ENCODE measurements at places on chromosomes 16 and 17. TPM values are rescaled to one million over a fixed set of nuclear protein-coding genes. Genes with fewer than 3 reads are reported as not detected.

GRCh38 chr16:17529982-17530760, 59.4 kb upstream of the XYLT1 start:
- no peaks in the 10 kb centered on the region for H3K36me3 ChIP-seq
- peaks cover 5% of the 10 kb centered on the region for H3K27me3 ChIP-seq
- peak overlapping the region; percentile 82 for H3K4me3 ChIP-seq
- H3K4me1 ChIP-seq, result peaks cover 13% of the 10 kb centered on the region
- peak overlapping the region; percentile 38 for H3K27ac ChIP-seq
- DNase-seq, result no peak

GRCh38 chr16:88685156-88686061, 898 bp downstream of the SNAI3 start:
- DNase-seq, result no peak
- H3K27ac ChIP-seq, result no peak overlapping the region
- no peaks in the 10 kb centered on the region for H3K27me3 ChIP-seq
- H3K36me3 ChIP-seq, result no peaks in the 10 kb centered on the region

- peaks cover 5% of the 10 kb centered on the region for H3K36me3 ChIP-seq
- H3K27me3 ChIP-seq, result peaks cover 20% of the 10 kb centered on the region
- DNase-seq, result no peak
- H3K4me1 ChIP-seq, result no peaks in the 10 kb centered on the region
Observed at GRCh38 chr17:66817750-66818149, 17.2 kb upstream of the CACNG5 start.

- no peak overlapping the region for H3K27ac ChIP-seq
- H3K36me3 ChIP-seq, result peaks cover 5% of the 10 kb centered on the region
- no peaks in the 10 kb centered on the region for H3K27me3 ChIP-seq
- H3K4me3 ChIP-seq, result no peak overlapping the region
- peaks cover 9% of the 10 kb centered on the region for H3K4me1 ChIP-seq
- no peak for DNase-seq
Observed at GRCh38 chr16:69906838-69907401, 44.2 kb upstream of the CLEC18A start.

DNA sequence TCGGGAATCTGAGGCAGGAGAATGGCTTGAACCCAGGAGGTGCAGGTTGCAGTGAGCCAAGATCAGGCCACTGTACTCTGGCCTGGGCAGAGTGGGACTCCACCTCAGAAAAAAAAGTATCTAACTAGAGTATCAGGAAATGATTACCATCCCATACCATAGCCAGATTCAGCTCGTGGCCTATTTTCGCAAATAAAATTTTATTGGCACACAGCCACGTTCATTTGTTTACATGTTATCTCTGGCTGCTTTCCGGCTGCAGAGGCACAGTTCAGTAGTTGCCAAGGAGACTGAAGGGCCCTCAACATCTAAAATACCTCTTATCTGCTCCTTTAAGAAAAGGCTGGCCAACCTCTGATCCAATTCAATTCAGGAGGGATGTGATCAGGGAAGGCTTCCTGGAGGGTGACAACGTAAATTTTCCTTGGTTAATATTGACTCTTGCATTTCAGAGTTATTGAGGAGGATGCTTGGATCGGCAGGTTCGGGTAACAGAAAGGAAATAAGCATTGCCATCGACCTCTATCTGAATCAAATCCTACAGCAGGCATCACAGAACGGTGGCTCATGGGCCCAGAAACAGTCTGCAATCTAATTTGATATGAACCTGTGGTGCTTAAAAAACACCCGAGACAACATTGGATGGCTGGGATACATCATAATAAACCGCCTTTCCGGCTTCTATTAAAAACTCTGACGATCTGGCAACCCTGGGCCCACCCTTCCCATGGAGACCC, 73.8 kb downstream of the XYLT1 start:
- H3K4me1 ChIP-seq, result peaks cover 28% of the 10 kb centered on the region
- H3K36me3 ChIP-seq, result peaks cover 1% of the 10 kb centered on the region
- no peak overlapping the region for H3K4me3 ChIP-seq
- no peak for DNase-seq
- H3K27ac ChIP-seq, result no peak overlapping the region

DNA sequence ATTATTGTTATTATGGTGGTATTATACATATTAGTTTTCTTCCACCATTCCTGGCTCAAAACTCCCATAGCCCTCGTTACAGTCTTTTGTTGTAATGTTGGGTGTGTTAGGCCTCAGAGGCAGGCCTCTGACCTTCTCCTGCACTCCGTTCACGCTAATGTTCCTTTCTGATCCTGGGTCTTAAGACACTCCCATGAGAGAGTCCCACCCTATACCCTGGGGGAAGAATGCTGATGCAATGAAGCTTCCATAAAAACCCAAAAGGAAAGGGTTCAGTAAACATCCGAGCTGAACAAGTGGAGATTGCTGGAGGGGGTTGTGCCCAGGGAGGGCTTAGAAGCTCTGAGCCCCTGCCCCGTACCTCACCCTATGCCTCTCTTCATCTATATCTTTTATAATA, 141.3 kb upstream of the NETO2 start:
- DNase-seq, result no peak
- no peak overlapping the region for H3K27ac ChIP-seq
- H3K4me3 ChIP-seq, result no peak overlapping the region
- peaks cover 9% of the 10 kb centered on the region for H3K36me3 ChIP-seq
- no peaks in the 10 kb centered on the region for H3K27me3 ChIP-seq

DNA sequence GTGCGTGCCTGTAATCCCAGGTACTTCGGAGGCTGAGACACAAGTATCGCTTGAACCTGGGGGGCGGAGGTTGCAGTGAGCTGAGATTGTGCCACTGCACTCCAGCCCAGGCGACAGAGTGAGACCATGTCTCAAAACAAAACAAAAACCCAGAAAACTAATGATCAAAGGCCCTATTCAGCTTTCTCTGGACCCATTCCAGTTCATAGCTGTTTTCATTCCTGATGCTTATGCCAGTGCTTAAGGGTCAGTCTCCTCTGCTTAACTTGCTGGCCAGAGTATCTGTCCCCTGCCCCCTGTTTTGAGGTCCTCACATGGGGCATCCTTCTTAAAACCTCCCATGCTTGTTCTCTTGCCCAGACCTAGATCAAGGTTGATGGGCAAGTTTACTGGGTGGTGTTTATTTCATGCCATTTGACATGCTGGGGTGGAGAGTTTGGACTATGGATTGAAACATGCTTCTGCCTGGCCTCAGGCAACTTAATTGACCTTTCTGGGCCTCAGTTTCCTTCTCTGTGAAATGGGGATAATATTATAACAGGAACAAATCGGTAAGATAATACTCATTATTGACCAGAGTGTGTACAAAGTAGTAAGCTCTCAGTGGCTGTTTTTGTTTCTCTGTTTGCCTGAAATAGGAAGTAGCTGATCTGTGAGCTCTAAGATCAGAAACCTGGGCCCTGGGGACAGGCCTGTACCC, 369.8 kb downstream of the CPPED1 start:
- no peaks in the 10 kb centered on the region for H3K36me3 ChIP-seq
- H3K4me3 ChIP-seq, result no peak overlapping the region
- no peaks in the 10 kb centered on the region for H3K27me3 ChIP-seq
- H3K27ac ChIP-seq, result no peak overlapping the region
- no peak for DNase-seq

GRCh38 chr16:81167851-81168250, 70.6 kb upstream of the BCO1 start:
- H3K4me1 ChIP-seq, result no peaks in the 10 kb centered on the region
- H3K4me3 ChIP-seq, result no peak overlapping the region
- peaks cover 10% of the 10 kb centered on the region for H3K27me3 ChIP-seq
- no peaks in the 10 kb centered on the region for H3K36me3 ChIP-seq
- no peak for DNase-seq

GRCh38 chr16:68085259-68086071, at the start of gene NFATC3:
NFATC3 (plus strand) TSS chr16:68085370; CDS start chr16:68085682, 312 bp downstream.
- DNase-seq, result peak; percentile 100
- H3K27me3 ChIP-seq, result no peaks in the 10 kb centered on the region
- H3K36me3 ChIP-seq, result peaks cover 8% of the 10 kb centered on the region
- peak within 1 kb of the TSS; percentile 97 for H3K4me3 ChIP-seq

DNA sequence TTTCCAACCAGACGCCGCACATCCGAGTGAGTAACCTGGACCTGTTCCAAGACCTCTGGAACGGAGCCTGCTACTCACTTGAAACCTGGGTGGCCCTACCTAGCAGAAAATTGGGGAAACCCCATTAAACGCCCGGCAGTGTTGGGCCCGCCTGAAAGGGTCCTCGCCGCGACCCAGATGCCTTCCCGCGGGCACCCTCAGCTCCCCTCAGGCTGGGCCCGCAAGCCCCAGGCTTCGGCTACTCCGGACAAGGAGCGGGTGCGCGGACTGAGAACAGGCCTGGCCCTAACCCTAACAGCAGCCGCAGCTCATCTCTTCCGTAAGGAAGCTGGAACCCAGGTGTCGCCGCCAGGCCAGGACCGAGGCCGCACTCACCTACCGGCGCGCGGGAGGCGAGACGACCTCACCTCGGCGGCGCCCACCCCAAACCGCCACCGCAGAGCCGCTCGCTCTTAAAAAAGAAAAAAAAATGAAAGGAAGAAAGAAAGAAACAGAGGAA, 344 bp downstream of the PSME3IP1 start:
- H3K36me3 ChIP-seq, result no peaks in the 10 kb centered on the region
- peak overlapping the region; percentile 99 for H3K4me3 ChIP-seq
- peak overlapping the region; percentile 90 for H3K27ac ChIP-seq
- DNase-seq, result peak; percentile 73
- H3K27me3 ChIP-seq, result no peaks in the 10 kb centered on the region

- H3K36me3 ChIP-seq, result peaks cover 39% of the 10 kb centered on the region
- no peaks in the 10 kb centered on the region for H3K27me3 ChIP-seq
- H3K4me3 ChIP-seq, result peak overlapping the region; percentile 92
- peaks cover 57% of the 10 kb centered on the region for H3K4me1 ChIP-seq
- peak overlapping the region; percentile 79 for H3K27ac ChIP-seq
- DNase-seq, result no peak
Observed at GRCh38 chr17:76734080-76734840, 2.9 kb downstream of the SRSF2 start.

DNA sequence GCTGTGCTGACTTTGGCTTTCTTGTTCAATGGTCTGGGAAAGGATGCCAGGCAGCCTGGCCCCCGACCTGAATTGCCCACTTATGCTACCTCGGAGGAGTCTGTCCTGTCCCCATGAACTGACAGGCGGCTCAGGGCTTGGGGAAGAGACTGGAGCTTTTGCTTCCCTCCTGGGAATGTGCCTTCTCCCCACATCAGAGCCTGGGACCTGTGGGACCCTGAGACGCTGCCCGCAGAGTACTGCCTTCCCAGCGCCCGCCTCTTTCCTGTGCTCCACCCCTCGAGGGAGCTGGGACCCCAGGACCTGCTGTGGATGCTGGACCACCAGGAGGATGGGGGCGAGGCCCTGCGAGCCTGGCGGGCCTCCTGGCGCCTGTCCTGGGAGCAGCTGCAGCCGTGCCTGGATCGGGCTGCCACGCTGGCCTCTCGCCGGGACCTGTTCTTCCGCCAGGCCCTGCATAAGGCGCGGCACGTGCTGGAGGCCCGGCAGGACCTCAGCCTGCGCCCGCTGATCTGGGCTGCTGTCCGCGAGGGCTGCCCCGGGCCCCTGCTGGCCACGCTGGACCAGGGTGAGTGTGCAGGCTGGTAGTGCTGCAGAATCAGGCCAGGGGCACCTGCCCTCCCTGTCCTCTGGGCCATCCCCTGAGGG, 18.5 kb downstream of the FCSK start:
- H3K4me3 ChIP-seq, result no peak overlapping the region
- peaks cover 9% of the 10 kb centered on the region for H3K4me1 ChIP-seq
- no peak overlapping the region for H3K27ac ChIP-seq
- H3K36me3 ChIP-seq, result no peaks in the 10 kb centered on the region
- H3K27me3 ChIP-seq, result no peaks in the 10 kb centered on the region

GRCh38 chr17:28390141-28390540, 15.9 kb downstream of the SLC46A1 start:
- H3K36me3 ChIP-seq, result peaks cover 10% of the 10 kb centered on the region
- no peak for DNase-seq
- H3K4me3 ChIP-seq, result no peak overlapping the region
- H3K4me1 ChIP-seq, result no peaks in the 10 kb centered on the region
- no peak overlapping the region for H3K27ac ChIP-seq

DNA sequence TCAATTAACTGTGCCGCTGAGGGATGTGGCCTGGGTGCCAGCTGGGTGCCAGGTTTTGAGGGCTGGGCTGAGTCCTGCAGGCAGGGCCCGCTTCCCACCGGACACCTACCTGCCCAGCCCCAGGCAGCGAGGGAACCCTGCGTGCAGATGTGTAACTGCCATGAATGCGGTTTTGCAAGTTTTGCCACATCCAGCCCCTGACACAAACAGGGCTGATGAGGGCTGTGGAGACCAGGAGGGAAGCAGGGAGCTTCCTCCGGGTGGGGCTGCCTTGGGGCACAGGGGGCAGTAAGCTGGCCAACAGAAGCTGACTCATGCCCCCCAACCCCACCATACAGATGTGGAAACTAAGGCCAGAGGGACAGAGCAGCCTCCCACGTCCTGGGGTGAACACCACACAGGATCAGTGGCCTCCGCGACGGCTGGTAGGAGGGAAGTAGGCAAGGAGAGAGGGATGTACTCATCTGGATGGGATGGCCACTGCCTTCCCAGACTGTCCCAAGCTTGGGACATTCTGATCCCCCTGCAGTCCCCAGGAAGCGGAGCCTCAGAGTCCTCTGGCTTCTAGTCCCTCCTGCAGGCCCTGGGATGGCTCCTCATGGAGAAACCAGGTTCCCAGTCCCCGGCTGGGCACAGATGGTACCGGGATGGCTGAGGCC, 1.6 kb downstream of the UBALD1 start:
- H3K36me3 ChIP-seq, result no peaks in the 10 kb centered on the region
- no peak for DNase-seq
- no peaks in the 10 kb centered on the region for H3K27me3 ChIP-seq
- H3K4me3 ChIP-seq, result peak overlapping the region; percentile 50
- peaks cover 19% of the 10 kb centered on the region for H3K4me1 ChIP-seq
- no peak overlapping the region for H3K27ac ChIP-seq

DNA sequence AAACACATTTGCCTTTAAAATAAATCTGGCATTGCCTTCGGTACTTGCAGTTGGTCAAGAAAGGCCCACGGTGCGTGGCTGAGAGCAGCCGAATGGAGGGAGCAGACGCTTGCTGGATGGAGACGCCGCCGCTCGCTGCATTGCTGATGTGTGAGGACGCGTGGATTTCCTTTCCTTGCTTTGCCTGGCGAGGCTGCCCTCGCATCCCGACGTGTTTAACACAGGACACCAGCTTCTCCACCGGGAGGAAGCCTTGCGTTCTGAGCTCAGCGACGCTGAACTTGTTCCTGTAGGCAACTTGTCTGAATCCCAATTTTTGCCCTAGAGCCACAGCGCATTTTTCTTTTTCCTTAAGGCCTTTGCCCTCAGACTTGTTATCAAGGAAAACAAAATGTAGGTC, 45.8 kb downstream of the COX4I1 start:
- no peaks in the 10 kb centered on the region for H3K36me3 ChIP-seq
- DNase-seq, result no peak
- peak overlapping the region; percentile 70 for H3K27ac ChIP-seq
- no peak overlapping the region for H3K4me3 ChIP-seq
- H3K27me3 ChIP-seq, result peaks cover 10% of the 10 kb centered on the region
- H3K4me1 ChIP-seq, result peaks cover 11% of the 10 kb centered on the region

The KRTAP9-9 gene
- not detected for total RNA-seq

The ATF7IP2 gene
- 23.0 TPM for total RNA-seq

The TNRC6C gene
- total RNA-seq, result 32.1 TPM

The AIPL1 gene
- total RNA-seq, result not detected

The WBP2 gene
- total RNA-seq, result 101 TPM

The PGAP6 gene
- total RNA-seq, result 39.4 TPM

The PTGES3L gene
- total RNA-seq, result 1.3 TPM

The ADAD2 gene
- not detected for total RNA-seq

All from natural killer cell treated with Interleukin-12 subunit alpha and Interleukin-12 subunit beta and Interleukin-15 and Interleukin-18, amount 100 ng/mL, for 72 hours (primary cell).